ENCODE measurements at places on chromosomes 2 and 18.
A peak's percentile ranks its signal among the peaks of the same experiment; 100 is the strongest.

GRCh38 chr2:240435457-240435947 is at the start of gene GPC1:
Gene GPC1, plus strand, starts transcription at chr2:240435663. Its CDS starts 256 bp downstream, at chr2:240435919.
- peak; percentile 61 for DNase-seq

GRCh38 chr18:77043541-77044280 is 88.9 kb downstream of the MBP start:
- no peak for DNase-seq

- no peak for DNase-seq
These were observed 10.7 kb downstream of the RBM43 start for GRCh38 chr2:151251012-151251411.

GRCh38 chr2:232668805-232669444 is 28.2 kb upstream of the GIGYF2 start:
- peak; percentile 52 for DNase-seq
